ENCODE measurements at places on chromosomes 5 and 9. TPM values are rescaled to one million over a fixed set of nuclear protein-coding genes. Genes with fewer than 3 reads are reported as not detected.

Gene HAVCR1
- 0.92 TPM for total RNA-seq

Gene LRRC70
- 1.1 TPM for total RNA-seq

Gene CNTNAP3
- 3.1 TPM for total RNA-seq

Gene ZBTB5
- total RNA-seq: 25.9 TPM

- no peak for DNase-seq
Measured at GRCh38 chr9:19290103-19290502, 59.6 kb downstream of the DENND4C start.

DNA sequence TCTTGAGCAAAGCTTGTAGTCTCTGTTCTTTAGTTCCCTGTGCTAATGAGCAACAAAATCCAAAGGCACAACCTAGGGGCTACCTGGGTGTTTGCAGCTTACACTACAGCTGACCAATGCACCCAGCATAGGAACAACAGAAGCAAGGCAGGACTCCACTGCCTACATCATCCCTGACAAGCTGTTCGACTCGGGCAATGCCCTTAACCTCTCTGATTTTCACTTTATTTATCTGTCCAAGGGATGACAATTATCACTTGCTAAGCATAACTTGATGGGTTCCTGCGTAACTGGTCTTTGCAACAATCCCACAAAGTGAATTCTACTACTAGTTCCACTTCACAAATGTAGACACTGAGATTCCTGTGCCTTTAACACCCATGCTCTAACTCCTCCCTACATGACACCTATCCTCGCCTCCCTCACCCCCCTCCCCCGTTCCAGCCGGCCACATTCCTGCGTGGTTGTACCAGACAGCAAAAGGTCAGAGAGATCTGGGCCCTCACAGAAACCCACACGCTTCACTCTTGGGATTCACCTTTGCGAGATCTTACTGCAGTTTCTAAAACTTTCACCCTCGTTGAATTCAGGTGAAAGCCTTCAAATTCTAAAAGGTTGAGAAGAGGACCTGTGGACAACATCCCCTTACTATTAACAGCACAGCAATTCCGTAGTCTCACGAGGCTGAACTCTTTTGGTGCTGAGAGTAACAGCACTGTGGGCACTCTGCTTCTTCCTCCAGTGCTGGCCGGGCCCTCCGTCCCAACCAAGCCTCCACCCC, 995 bp downstream of the IPPK start:
- no peak for DNase-seq

DNA sequence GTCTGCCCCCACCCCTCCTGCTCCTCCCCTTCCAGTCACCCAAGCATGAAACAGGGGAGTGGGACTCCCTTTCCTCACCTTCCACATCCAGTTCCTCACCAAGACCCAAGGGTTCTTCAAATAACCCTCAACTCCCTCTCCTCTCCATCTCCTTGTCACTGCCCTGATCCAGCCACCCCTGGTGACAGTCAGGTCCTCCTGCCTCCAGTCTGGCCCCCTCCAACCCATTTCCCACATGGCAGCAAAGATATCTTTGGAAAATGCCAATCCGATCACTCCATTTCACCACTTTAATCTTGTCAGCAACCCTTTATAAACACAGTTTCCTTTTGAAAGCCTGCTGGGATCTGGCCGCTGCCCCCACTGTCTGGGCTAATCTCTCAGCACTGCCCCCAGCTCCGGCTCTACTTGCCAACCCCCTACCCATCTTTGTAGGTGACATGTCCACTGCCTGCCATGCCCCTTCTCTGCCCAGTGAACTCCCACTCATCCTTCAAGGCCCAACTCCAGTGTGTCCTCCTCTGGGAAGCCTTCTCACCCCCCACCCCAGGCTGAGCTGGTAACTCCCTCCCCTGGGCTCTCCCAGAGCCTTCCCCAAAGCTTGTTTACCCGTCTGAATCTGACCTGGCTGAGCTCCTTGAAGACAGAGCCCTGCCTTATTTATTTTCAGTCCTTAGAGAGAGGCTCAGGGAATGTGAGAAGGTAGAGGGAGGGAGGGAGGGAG, 781 bp upstream of the MYOZ3 start:
- no peak for DNase-seq

Gene SPINK4
- total RNA-seq: not detected

DNA sequence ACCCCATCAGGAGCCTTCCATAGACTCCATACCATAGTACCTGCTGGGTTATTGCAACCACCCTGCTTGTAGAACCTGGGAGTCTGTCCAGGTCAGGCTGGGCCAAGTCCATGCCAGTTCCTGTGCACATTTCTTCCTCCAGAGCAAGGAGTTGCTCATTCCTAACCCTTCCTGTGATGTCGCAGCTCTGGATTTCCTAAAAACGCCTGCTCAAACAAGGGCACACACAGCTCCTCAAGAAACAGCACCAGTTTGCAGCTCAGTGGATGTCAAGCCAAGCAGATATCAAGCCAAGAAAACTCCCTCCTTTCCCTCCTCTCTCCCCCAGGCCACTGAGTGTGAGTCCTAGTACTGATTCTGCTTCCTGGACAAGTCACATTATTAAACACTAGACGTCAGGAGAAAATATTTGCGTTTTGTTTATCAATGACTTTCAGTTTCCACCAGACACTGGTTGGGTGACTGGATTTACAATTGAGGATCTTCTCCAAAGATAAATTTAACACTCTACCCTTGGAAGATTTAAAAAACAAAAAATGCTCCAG, 59.6 kb downstream of the SLC1A1 start:
- DNase-seq: no peak

DNA sequence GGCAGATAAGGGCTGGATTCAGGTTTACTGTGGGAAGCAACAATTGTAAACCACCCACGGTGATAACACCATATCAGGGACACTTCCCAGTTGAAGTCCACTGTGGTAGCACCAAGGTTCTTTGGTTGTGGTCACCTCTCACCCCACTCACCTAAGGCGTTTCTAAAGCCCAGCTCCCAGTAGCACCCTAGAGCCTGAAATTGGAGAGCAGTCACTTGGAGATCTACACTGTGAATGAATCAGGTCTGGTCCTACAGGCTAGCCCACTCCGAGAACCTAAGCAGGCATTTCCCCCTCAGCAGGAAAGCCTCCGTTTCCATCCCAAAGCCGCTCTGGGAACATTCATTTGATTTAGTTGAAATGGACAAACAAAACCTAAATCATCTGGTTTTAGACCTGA, 191.3 kb downstream of the TTC39B start:
- no peak for DNase-seq

Gene SMU1
- 21.0 TPM for total RNA-seq

Gene ARID3C
- 0.26 TPM for total RNA-seq

- no peak for DNase-seq
Measured at GRCh38 chr9:114687034-114687433, 5.0 kb upstream of the TEX48 start.

GRCh38 chr5:80206282-80206681, 49.6 kb downstream of the SERINC5 start:
- no peak for DNase-seq

Gene LCN9
- 2.0 TPM for total RNA-seq

DNA sequence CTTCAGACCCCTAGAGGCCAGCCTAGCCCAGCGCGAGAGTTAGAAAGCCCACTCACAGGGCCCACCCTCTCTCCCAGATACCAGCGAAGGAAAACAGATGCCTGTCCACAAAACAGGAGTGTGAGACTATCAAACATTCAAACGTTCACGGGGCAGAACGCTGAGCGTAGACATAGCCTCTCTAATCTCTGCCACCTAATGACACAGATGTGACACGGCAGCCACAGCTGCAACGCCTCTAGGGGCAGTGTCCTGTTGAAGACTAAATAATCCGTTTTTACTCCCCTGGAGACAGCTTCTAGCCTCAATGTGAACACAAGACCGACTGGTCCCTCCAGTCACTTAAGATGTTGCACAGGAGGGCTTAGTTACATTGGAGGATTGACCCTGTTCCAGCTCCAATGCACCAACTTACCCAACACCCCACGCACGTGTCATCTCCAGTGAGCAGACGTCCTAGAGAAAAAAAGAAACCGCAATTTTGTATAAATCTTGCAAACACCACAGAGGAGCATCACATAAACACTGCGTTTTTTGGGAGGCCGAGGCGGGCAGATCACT, 14.3 kb downstream of the DIPK1B start:
- DNase-seq: no peak

GRCh38 chr9:35847792-35848572, 19.0 kb downstream of the TMEM8B start:
- no peak for DNase-seq

DNA sequence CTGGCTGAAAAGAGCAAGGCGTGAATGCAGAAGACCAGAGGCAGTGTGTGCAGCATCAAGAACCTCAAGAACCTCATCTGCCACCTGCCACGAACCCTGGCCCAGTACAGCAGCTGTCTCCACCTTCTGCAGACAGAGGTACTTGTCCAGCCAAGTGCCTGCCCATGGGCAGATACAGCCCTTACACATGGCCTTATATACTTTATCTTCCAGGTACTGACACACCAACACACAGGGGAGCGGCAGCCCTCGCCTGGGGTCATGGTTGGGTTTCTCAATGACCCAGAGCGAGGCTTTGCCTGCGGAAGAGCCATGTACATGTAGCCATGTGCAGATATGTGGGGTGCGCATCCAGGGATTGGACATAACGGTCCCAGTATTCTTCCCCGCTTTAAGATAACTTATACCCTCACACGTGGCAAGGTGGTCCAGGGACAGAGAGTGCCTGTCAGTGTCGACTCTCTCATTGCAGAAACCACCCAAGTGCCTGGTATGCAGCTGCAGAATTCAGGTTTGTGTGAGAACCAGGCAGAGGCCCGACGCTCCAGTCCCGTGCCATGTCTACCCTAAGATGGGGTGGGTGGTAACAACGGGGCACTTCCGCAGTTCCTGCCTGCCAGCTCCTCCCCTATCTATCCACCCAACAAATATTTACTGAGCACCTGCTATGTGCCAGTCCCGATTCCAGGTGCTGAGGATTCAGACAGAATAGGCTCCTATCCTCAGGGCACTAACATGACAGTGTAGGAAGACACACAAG, 206.9 kb downstream of the FSTL4 start:
- DNase-seq: peak; percentile 59

DNA sequence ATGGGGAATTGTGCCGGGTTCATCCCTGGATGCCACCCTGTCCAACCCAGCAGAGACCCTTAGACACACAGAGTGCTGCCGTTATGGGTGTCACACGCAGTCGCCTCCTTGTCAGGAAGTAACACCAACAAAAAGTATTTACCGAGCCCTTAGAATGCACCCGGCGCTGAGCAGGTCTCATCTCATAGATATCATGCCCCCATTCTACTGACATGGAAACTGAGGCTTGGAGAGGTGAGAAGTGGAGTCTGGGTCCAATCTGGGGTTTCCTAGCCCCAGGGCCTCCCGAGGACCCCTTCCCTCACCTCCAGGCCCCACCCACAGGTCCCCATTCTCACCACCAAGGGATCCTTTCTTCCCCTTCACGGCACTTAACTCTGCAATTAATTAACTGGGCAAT, 36.8 kb upstream of the BARHL1 start:
- DNase-seq: no peak

- no peak for DNase-seq
Measured at GRCh38 chr9:83313781-83314180, 224.4 kb downstream of the FRMD3 start.

Gene CHSY3
- total RNA-seq: 0.86 TPM

Gene ABL1
- total RNA-seq: 66.6 TPM

GRCh38 chr9:134948149-134948548, 30.4 kb upstream of the FCN1 start:
- DNase-seq: no peak

DNA sequence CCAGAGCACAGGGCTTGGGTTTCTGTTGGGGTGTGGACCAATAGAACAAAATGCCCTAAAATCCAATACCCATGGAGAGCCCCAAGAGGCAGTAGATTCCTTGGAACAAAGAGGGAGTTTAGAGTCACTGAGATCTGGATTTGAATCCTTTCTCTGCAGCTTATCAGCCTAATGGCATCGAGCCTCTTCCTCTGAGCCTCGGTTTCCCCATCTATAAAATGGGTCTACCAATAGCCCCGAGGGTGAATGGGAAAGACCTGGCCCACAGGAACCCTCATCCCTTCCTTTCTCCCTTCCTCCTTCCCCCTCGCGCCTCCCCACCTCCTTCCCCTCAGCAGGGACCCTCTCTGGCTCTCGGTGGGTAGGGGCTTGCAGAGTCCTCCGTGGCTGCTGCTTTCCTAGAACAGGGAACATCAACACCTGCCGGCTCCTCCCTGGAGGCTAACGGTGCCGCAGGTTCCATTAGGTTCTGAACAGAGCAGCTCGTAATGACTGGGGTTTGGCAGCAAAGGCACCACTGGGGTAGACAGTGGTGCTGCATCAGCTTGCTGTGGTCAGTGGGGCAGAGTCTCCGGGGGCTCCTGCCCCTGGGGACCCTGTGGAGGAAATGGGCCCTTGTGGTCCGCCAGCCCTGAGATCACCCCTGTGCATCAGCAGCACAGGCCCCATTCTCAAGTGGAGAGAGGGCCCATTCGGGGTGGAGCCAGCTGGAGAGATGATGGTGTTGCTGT, 40.3 kb downstream of the NEK6 start:
- no peak for DNase-seq

DNA sequence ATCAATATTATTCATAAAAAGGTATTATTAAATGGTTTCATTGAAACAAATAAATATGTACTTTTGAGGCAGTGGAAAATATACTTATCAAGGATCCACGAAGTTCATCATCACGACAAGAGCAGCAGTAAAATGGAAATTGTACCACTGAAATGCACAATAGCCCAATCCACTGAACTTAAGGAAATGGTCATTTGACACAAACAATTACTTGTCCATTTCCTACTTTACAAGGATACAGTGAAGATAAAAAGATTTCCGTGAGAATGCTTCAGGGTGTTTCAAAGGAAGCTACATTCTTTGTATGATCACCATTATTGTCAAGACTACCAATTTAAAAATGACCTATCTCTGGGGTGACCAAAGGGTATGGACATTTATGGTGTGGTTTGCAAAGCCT, 210.3 kb downstream of the SYK start:
- no peak for DNase-seq

DNA sequence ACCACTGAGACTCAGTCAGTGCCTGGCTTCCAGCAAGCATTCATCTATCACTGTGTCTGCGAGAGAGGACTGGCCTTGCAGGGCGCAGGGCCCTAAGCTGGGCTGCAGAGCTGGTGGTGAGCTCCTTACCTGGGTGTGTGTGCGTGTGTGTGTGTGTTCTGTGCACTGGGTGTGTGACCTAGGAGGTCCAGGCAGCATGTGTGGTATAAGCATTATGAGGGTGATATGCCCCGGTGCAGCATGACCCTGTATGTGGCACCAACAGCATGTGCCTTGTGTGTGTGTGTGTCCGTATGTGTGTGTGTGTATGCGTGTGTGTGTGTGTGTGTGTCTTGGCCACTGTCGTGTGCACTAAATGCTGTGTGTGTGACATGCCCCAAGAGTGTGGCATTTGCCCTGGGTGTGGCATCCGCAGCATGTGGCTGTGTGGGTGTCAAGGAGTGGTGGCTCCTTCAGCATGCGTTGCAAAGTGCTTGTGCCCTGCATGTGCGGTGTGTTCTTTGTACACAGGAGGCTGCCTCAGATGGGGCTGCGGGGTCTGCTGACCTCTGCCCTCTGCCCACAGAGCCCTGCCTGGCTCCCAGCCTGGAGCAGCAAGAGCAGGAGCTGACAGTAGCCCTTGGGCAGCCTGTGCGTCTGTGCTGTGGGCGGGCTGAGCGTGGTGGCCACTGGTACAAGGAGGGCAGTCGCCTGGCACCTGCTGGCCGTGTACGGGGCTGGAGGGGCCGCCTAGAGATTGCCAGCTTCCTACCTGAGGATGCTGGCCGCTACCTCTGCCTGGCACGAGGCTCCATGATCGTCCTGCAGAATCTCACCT, 3.3 kb downstream of the FGFR4 start:
- DNase-seq: no peak

Gene SH3GL2
- total RNA-seq: 7.6 TPM

Data from type B pancreatic cell (in vitro differentiated cells).